ENCODE measurements at places on chromosomes 1 and 21. TPM values are rescaled to one million over a fixed set of nuclear protein-coding genes. Genes with fewer than 3 reads are reported as not detected.

Gene SHE
- total RNA-seq: not detected

Gene PTBP2
- total RNA-seq: 9.6 TPM

GRCh38 chr1:16018308-16018707, 465 bp upstream of the HSPB7 start:
- peak overlapping the region; percentile 30 for H3K4me3 ChIP-seq
- peaks cover 48% of the 10 kb centered on the region for H3K4me1 ChIP-seq
- H3K36me3 ChIP-seq: no peaks in the 10 kb centered on the region
- peak overlapping the region; percentile 82 for H3K27ac ChIP-seq
- no peaks in the 10 kb centered on the region for H3K27me3 ChIP-seq
- DNase-seq: peak; percentile 34

GRCh38 chr21:21547368-21547953, 549.3 kb downstream of the NCAM2 start:
- H3K27me3 ChIP-seq: no peaks in the 10 kb centered on the region
- DNase-seq: no peak
- no peaks in the 10 kb centered on the region for H3K36me3 ChIP-seq
- no peaks in the 10 kb centered on the region for H3K4me1 ChIP-seq
- no peak overlapping the region for H3K4me3 ChIP-seq
